ENCODE measurements at places on chromosomes 2 and 18. TPM values are rescaled to one million over a fixed set of nuclear protein-coding genes. Genes with fewer than 3 reads are reported as not detected.

ZRANB3 gene
- 16.8 TPM for total RNA-seq

SOCS6 gene
- 36.3 TPM for total RNA-seq

CXCR1 gene
- total RNA-seq = not detected

FEV gene
- total RNA-seq = 15.6 TPM

UGT1A10 gene
- total RNA-seq = not detected

OXER1 gene
- 4.3 TPM for total RNA-seq

DNA sequence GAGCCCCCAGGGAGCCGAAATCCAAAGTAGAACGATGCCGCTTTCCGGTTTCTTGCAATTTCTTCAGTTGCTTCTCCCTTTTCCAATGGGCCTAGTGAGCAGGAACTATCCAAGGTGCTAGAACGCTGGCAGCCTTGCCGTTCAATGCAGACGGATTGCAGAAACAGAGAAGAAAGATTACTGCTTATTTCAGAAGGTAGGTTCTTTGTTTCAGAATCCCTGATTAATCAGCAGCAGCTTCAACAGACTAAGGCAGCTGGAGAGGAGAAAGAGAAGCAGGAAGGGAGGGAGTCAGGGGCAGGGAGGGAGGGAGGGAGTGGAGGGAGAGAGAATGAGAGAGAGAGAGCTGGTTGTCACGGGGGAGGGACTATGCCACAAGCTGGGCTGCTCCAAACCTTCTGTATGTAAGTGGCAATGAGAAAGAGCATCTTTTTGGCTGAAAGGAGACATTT is 576 bp downstream of the NYAP2 start:
- no peaks in the 10 kb centered on the region for H3K36me3 ChIP-seq
- H3K4me3 ChIP-seq = no peak overlapping the region
- H3K4me1 ChIP-seq = no peaks in the 10 kb centered on the region
- no peak overlapping the region for H3K27ac ChIP-seq
- peak; percentile 44 for DNase-seq
- peaks cover 35% of the 10 kb centered on the region for H3K27me3 ChIP-seq

DNA sequence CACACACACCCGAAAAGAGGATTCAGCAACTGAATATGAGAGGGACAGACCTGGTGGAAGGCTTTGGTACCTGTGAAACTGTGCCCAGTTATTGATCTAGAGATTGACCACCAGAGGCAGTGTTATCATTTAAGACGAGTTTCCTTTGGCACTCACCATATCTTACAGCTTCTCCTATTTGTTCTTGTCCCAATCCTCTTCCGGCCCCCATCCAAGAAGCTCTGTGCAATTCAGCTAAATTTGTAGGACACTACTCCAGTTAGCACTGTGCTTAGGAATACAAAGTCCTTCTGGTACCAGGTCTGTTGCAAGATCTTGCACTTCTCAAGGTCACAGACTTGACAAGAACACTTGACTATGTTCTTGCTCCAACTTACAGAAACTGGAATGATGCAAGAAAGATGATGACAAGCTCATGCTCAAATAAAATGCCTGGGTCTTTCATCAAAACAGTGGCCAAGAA is 177.7 kb downstream of the TMEM247 start:
- H3K4me1 ChIP-seq = peaks cover 4% of the 10 kb centered on the region
- no peaks in the 10 kb centered on the region for H3K36me3 ChIP-seq
- H3K27me3 ChIP-seq = no peaks in the 10 kb centered on the region
- H3K27ac ChIP-seq = no peak overlapping the region

DNA sequence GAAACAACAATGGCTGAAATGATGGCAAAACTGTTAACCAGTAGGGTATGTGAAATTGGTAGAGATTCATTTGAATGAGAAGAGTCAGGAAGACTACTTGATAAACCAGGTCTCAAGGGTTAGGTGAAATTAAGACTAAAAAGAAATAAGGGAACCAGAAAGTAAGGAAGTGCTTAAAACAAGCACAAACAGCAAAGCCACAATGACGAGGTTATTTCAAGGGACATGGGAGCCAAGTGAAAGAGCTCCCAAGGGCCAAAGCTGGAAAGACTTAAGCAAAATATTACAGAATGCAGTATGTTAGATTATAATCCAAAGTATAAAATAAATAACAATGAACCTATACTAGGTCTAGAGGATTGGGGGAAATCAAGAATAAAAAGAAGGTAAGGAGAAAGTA is 19.3 kb upstream of the CD302 start:
- H3K27me3 ChIP-seq = no peaks in the 10 kb centered on the region
- H3K36me3 ChIP-seq = no peaks in the 10 kb centered on the region
- H3K4me3 ChIP-seq = no peak overlapping the region
- no peak for DNase-seq

GRCh38 chr2:64655018-64655664 is 1.4 kb upstream of the SERTAD2 start:
- H3K4me3 ChIP-seq = peak overlapping the region; percentile 86
- H3K27ac ChIP-seq = peak overlapping the region; percentile 99
- H3K36me3 ChIP-seq = no peaks in the 10 kb centered on the region
- peaks cover 3% of the 10 kb centered on the region for H3K27me3 ChIP-seq
- H3K4me1 ChIP-seq = peaks cover 41% of the 10 kb centered on the region

GRCh38 chr2:125313806-125314205 is 1288.7 kb downstream of the CNTNAP5 start:
- H3K27ac ChIP-seq = no peak overlapping the region
- peak; percentile 14 for DNase-seq
- no peak overlapping the region for H3K4me3 ChIP-seq

- DNase-seq = no peak
- peaks cover 2% of the 10 kb centered on the region for H3K36me3 ChIP-seq
- no peaks in the 10 kb centered on the region for H3K4me1 ChIP-seq
- no peak overlapping the region for H3K27ac ChIP-seq
Observed at GRCh38 chr2:98985905-98986666, 50.1 kb upstream of the CRACDL start.

GRCh38 chr2:189602233-189602632 is 21.6 kb upstream of the SLC40A1 start:
- no peak overlapping the region for H3K4me3 ChIP-seq
- no peaks in the 10 kb centered on the region for H3K27me3 ChIP-seq
- no peak overlapping the region for H3K27ac ChIP-seq
- H3K4me1 ChIP-seq = peaks cover 5% of the 10 kb centered on the region

DNA sequence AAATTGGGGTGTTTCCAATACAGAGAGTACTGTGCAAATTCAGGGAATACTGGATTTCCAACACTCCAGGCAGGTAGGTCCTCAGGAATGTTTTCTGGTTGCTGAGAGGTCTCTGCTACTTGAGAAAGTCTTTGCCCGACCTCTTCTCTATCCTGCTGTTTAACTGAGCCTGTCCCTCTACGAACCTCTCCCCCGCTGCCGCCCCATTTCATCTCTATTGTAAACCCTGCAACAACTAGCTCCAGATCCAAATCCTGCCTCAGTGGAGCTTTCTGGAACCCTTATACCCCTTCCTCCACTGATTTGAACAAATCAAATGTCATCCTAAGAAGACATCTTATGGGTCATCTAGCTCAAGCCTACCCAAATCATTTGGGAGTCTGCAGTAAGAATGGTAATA is 1.3 kb downstream of the EIF4E2 start:
- H3K4me3 ChIP-seq = peak overlapping the region; percentile 96
- DNase-seq = no peak

DNA sequence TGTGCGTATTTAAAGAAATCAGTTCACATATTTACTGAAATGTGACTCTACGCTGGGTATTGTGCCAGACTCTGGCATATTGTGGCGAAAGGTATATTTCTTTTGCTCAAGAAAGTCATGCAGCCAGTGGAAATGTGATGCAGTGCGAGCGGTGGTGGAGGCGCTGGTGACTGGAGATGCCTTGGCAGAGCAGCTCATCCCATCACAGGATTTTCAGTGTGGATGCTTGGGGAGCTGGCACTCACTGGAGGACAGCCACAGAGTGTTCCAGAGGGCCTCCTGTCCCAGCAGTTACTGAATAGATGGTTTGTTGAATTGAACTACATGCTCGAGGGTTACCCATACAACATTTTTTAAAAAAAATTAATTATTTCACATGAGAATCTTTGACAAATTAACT is 117.6 kb downstream of the ZNF407 start:
- H3K4me1 ChIP-seq = peaks cover 17% of the 10 kb centered on the region
- H3K4me3 ChIP-seq = no peak overlapping the region
- H3K27ac ChIP-seq = no peak overlapping the region
- no peaks in the 10 kb centered on the region for H3K27me3 ChIP-seq

DNA sequence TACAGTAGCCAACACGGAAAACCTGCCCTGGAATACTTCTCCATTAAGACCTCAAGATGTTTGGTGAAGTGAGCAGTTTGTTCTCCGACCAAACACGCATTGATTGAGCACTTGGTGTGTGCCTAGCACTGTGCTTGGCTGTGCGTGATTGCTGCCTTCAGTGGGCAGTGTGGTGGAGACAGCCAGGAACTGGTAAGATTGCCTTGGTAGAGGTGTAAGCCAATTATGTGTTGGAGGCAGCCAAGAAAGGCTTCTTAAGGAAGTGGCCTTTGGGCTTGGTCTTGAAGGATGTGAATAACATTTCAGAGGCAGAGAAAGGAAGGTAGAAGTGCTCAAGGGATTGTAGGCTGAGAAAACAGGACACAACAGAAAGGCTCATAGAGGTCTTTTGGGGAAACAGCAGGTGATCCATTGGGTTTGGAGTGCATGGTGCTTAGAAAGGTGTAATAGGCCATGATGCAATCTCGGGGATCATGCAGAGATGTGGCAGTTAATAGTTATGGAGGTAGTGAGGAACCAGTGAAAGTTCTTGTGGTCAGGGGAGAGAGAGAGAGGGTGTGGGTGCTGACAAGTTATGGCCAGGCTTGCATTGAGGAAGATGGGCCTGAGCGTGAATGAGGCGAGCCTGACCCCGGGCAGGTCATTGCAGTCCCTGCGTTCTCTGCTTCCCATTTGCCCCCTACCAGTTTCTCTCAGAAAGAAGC is 6.3 kb downstream of the B3GNT2 start:
- H3K4me1 ChIP-seq = peaks cover 33% of the 10 kb centered on the region
- H3K27ac ChIP-seq = no peak overlapping the region
- no peak for DNase-seq
- no peak overlapping the region for H3K4me3 ChIP-seq
- H3K27me3 ChIP-seq = no peaks in the 10 kb centered on the region
- H3K36me3 ChIP-seq = no peaks in the 10 kb centered on the region

DNA sequence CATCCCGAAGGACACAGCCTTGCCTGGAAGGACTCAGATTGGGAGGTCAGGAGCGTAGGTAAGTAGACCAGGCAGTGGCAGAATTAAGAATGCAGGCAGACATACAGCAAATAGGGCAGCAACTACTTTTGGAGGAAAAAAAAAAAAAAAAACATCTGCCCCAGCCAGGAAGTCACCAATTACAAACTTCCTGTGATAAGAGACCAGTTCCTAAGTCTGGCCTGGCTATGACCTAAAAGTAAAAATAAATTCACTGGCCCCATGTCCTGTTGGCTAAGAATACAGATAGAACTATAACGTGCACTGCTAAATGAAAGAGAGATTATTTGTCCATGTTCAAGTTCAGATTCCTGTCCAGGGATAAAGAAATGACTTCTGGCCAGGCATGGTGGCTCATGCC is 45.2 kb upstream of the NOSTRIN start:
- H3K4me1 ChIP-seq = no peaks in the 10 kb centered on the region
- no peak for DNase-seq
- H3K4me3 ChIP-seq = no peak overlapping the region
- no peaks in the 10 kb centered on the region for H3K27me3 ChIP-seq
- H3K36me3 ChIP-seq = peaks cover 5% of the 10 kb centered on the region
- H3K27ac ChIP-seq = peak overlapping the region; percentile 6

GRCh38 chr2:105698820-105699219 is 45.9 kb upstream of the NCK2 start:
- peaks cover 3% of the 10 kb centered on the region for H3K27me3 ChIP-seq
- no peak overlapping the region for H3K27ac ChIP-seq
- H3K4me3 ChIP-seq = no peak overlapping the region
- H3K36me3 ChIP-seq = no peaks in the 10 kb centered on the region
- DNase-seq = no peak

GRCh38 chr2:54348646-54349045 is 92.6 kb upstream of the TSPYL6 start:
- peaks cover 13% of the 10 kb centered on the region for H3K27me3 ChIP-seq
- H3K27ac ChIP-seq = no peak overlapping the region
- no peaks in the 10 kb centered on the region for H3K36me3 ChIP-seq
- no peak overlapping the region for H3K4me3 ChIP-seq
- DNase-seq = no peak

GRCh38 chr18:42404151-42404550 is 449.1 kb downstream of the PIK3C3 start:
- no peak overlapping the region for H3K4me3 ChIP-seq
- H3K4me1 ChIP-seq = peaks cover 9% of the 10 kb centered on the region
- DNase-seq = no peak
- H3K27ac ChIP-seq = no peak overlapping the region
- peaks cover 6% of the 10 kb centered on the region for H3K36me3 ChIP-seq

DNA sequence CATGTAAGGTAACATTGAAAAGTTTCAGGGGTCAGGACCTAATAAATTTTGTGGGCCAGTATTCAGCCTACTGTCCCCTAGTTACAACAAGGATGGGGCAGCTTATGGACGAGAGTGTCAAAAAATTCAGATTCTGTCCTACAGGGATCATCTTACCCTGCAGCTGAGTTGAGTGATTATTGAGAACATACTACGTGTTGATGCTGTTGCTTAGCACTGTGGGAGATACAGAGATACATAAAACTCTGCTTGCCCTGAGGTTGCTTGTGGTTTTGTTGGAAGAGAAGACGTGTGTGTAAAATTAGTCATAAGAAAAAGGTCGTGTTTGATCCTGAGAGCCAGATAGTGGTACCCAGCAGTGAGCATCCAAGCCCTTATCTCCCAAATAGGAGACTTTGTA is 253.2 kb downstream of the NEDD4L start:
- H3K4me3 ChIP-seq = no peak overlapping the region
- no peaks in the 10 kb centered on the region for H3K36me3 ChIP-seq
- H3K27ac ChIP-seq = no peak overlapping the region
- DNase-seq = no peak
- peaks cover 2% of the 10 kb centered on the region for H3K4me1 ChIP-seq
- no peaks in the 10 kb centered on the region for H3K27me3 ChIP-seq

- H3K27me3 ChIP-seq = no peaks in the 10 kb centered on the region
- no peak overlapping the region for H3K27ac ChIP-seq
- peaks cover 28% of the 10 kb centered on the region for H3K36me3 ChIP-seq
Observed at GRCh38 chr2:215825707-215826106, 187.6 kb downstream of the MREG start.

GRCh38 chr2:167450364-167450763 is 562.1 kb downstream of the XIRP2 start:
- H3K36me3 ChIP-seq = peaks cover 46% of the 10 kb centered on the region
- H3K27ac ChIP-seq = no peak overlapping the region
- no peaks in the 10 kb centered on the region for H3K27me3 ChIP-seq
- no peak overlapping the region for H3K4me3 ChIP-seq
- H3K4me1 ChIP-seq = peaks cover 14% of the 10 kb centered on the region
- DNase-seq = no peak

- H3K27ac ChIP-seq = peak overlapping the region; percentile 65
- peaks cover 10% of the 10 kb centered on the region for H3K36me3 ChIP-seq
- peaks cover 24% of the 10 kb centered on the region for H3K4me1 ChIP-seq
Observed at GRCh38 chr2:9286554-9287399, 80.2 kb downstream of the ASAP2 start.

All from progenitor cell of endocrine pancreas (in vitro differentiated cells).